Inflammatory macrophage treated with lipopolysaccharide for 4 hours (primary cell): ENCODE measurements at places on chromosomes 12 and 14.

DNA sequence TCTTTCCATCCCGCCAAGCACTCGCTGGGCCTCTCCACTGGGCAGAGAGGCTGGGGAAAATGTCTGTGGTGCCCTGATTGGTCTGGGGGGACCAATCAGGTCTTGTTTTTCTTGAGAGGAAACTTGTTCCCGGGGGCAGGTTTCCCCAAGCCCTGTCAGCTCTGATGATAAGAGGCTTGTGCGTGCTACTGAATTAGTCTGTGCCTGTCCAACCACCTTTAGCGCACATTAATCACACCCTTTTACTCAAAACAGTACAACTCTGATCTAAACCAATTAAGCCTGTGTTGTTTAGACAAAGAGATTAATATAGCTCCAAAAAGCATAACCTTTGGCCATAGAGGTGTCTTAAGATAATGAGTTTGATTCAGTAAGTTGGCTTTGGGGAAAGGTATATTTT lies 580.4 kb downstream of the VRK1 start:
- DNase-seq = no peak

GRCh38 chr12:106873983-106874382 lies 81.7 kb upstream of the TMEM263 start:
- peak; percentile 15 for DNase-seq

DNA sequence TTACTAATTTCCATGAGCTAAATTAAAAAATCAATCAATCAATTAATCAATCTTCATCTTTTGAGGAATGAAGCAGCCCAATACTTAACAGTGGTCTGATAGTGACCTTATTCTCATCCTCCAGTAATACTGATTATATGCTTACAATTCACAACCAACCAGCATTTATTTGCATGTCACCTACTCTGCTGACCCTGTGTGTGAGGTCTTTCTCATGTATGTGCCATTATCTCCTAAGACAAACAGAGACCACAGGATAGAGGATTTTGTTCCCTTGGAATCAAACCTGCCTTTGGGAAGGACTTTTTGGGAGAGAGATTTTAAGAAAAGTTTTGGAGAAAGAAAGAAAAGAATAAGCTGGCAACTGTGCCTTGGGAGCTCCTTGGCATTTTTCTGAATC lies 197.2 kb downstream of the NRXN3 start:
- DNase-seq = no peak

- no peak for DNase-seq
Observed at GRCh38 chr12:74018849-74019248, 518.8 kb upstream of the ATXN7L3B start.

DNA sequence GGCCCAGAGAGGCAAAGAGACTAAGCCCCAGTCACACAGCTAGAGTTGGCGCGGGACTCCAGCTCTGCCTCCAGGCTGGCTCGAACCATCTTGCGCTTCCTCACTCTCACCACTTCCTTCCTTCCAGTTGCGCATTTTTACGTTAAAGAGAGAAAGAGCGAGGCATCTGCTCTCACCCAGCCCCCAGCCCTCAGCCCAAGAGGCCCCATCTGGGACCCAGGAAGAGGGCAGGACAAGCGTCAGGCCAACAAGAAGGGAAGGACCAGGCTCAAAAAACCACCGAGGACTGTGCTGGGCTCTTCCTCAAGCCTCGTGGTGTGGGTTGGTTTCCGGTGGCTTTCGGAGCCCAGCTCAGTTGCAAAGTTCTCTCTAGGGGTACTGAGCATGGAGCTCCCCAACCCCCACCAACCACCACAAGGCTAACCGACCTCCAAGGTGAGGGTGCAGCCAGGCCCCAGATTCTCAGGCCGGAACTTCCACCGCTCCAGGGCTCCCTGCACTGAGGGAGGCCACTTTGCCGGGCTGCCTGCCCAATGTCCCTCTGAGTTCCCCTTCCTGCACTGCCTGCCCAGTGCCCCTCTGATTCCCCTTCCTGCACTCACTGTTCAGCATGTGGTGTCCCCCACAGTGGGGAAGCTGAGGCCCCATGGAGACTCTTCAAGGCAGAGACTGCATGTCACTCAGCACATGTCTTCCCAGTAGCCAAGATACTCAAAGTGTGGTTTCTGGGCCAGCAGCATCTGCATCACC lies 35.9 kb downstream of the TESC start:
- DNase-seq = peak; percentile 21

- DNase-seq = no peak
Observed at GRCh38 chr14:99192028-99192621, 79.9 kb downstream of the BCL11B start.
